ENCODE measurements at places on chromosomes 3 and 15. TPM values are rescaled to one million over a fixed set of nuclear protein-coding genes. Genes with fewer than 3 reads are reported as not detected.

DNA sequence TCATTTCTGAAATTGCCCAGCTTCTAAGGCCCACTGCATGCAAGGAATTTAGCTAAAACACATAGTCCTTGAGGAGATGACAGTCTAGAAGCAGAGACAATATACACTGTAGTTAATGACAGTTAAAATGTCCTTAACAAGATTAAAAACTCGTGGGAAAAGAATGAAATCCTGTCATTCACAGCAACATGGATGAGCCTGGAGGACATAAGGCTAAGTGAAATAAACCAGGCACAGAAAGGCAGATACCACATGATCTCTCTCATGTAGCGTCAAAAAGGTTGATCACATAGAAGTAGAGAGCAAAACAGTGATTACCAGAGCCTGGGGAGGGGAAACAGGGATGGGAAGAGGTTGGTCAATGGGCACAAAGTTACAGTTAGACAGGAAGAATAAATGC is 36.3 kb upstream of the GOLGA8J start:
- no peak for DNase-seq
- H3K4me1 ChIP-seq, result no peaks in the 10 kb centered on the region
- H3K27ac ChIP-seq, result no peak overlapping the region
- H3K4me3 ChIP-seq, result no peak overlapping the region

GRCh38 chr3:13569641-13570390 is 20.9 kb downstream of the FBLN2 start:
- no peak overlapping the region for H3K4me3 ChIP-seq
- no peaks in the 10 kb centered on the region for H3K36me3 ChIP-seq
- DNase-seq, result no peak
- no peaks in the 10 kb centered on the region for H3K27me3 ChIP-seq

- peaks cover 23% of the 10 kb centered on the region for H3K4me1 ChIP-seq
- no peak overlapping the region for H3K4me3 ChIP-seq
- H3K27me3 ChIP-seq, result no peaks in the 10 kb centered on the region
- no peak for DNase-seq
Measured at GRCh38 chr3:41324156-41324475, 124.8 kb downstream of the CTNNB1 start.

GRCh38 chr15:95709959-95710695 is 620.4 kb upstream of the NR2F2 start:
- H3K4me3 ChIP-seq, result no peak overlapping the region
- no peaks in the 10 kb centered on the region for H3K27me3 ChIP-seq
- H3K27ac ChIP-seq, result no peak overlapping the region
- H3K36me3 ChIP-seq, result no peaks in the 10 kb centered on the region
- no peaks in the 10 kb centered on the region for H3K4me1 ChIP-seq

DNA sequence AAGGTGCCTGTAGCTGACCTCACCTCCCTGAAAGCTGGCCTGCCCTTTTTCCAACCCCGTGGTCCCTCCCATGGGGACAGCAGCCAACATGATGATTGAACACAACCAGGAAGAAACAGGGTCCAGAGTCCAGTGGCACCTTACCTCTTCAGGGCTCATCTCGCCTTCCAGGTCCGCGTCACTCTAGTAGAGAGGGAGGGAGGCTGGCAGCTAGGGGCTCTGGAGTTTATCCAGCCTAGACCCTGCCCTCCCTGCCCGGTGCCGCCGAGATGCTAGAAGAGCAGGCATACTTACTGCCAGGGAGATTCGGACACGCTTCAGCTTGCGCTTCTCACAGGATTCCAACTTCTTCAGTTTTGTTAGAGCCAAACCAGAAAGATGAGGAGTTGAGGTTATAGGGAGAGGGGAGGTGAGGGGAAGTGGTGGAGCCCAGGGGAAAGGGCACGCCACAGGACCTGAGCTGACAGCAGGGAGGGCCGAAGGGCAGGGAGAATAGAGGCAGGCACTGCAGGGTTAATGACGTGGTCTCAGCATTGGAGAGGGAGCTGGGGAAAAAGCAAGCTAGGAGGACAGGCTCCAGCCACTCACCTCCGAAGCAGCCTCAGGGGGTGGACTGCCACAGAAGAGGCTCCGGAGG is 9.1 kb downstream of the CLCN2 start:
- no peaks in the 10 kb centered on the region for H3K27me3 ChIP-seq
- H3K27ac ChIP-seq, result no peak overlapping the region
- H3K4me3 ChIP-seq, result no peak overlapping the region
- no peak for DNase-seq
- H3K4me1 ChIP-seq, result no peaks in the 10 kb centered on the region
- H3K36me3 ChIP-seq, result peaks cover 1% of the 10 kb centered on the region

DNA sequence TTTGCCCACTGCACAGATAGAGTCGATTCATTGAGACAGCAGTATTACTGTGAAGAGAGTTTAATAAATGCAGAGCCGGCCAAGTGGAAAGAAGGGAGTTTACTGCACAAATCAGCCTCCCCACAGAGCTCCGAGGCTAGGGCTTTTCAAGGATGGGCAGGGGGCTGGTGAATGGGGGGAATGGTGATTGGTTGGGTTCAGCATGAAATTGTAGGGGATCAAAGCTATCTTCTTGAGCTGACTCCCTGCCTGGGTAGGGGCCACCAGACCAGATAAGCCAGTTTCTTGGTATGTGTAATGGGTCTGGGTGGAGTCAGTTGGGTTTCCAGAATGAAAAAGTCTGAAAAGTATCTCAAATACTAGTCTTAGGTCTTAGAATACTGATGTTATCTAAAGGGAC is 66.6 kb downstream of the SYNPR start:
- H3K4me1 ChIP-seq, result no peaks in the 10 kb centered on the region
- no peak overlapping the region for H3K4me3 ChIP-seq
- no peak for DNase-seq
- no peak overlapping the region for H3K27ac ChIP-seq
- H3K36me3 ChIP-seq, result no peaks in the 10 kb centered on the region

- H3K4me3 ChIP-seq, result no peak overlapping the region
- no peak for DNase-seq
Measured at GRCh38 chr3:183854318-183855035, 29.1 kb upstream of the MAP6D1 start.

DNA sequence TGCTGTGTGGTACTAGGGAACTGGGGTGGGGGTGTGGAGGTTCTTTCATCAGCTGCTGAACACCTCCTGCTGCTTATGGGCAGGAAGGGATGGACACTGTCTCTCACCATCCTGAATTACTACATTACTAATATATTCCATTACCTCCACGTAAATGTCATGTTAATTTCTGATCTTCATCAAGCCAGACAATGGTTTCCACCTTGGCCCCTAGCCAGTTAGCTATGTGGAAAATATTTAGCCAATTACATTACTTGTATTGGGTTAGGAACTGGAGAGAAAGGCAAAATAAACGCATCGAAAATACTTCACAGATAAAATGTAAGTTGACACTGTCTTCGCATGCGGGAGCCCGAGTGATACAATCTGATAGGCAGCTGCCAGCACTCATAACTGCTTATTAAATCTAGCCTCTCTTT is 95.1 kb downstream of the FOXP1 start:
- no peaks in the 10 kb centered on the region for H3K36me3 ChIP-seq
- H3K4me3 ChIP-seq, result no peak overlapping the region
- H3K4me1 ChIP-seq, result no peaks in the 10 kb centered on the region
- no peak overlapping the region for H3K27ac ChIP-seq

DNA sequence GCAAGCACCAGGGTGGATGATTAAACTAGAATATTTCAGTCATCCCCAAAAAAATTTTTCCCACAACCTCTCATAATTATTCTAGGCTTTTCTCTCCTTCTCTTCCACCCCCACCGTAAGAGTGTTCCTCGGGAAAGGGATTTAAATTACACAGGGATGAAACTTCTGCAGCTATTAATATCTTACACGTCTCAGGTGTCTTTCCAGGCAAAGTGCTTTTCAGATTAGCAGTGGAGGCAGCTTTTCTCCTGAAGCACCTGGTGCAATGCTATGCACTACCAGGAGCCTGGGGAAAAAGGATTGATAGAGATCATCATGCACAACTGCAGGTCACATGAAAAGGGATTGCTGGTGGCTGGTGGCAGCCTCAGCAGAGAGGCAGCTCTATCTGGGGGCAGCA is 250.4 kb downstream of the NTRK3 start:
- no peak overlapping the region for H3K27ac ChIP-seq
- no peaks in the 10 kb centered on the region for H3K4me1 ChIP-seq
- DNase-seq, result no peak
- no peak overlapping the region for H3K4me3 ChIP-seq
- no peaks in the 10 kb centered on the region for H3K27me3 ChIP-seq
- no peaks in the 10 kb centered on the region for H3K36me3 ChIP-seq

DNA sequence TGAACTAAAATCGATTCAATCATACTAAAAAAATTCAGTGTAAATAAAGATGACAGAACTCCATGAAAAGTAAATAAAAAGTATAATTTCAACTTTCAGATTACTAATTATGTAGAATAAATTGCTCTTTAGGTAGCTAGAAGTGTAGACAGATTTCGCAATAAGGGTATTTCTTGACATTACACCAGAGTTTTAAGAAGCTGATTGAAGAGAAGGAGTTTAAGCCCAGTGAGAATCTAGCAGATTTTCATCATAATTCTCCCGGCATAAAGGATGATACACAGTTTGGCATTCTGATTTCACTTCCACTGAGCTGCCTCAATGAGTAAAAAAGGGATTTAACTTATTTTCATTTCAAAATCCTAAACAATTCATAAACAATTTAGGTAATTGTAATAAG is 259.2 kb downstream of the NEK10 start:
- no peak overlapping the region for H3K4me3 ChIP-seq
- no peaks in the 10 kb centered on the region for H3K36me3 ChIP-seq
- no peaks in the 10 kb centered on the region for H3K27me3 ChIP-seq
- no peak for DNase-seq
- no peaks in the 10 kb centered on the region for H3K4me1 ChIP-seq

DNA sequence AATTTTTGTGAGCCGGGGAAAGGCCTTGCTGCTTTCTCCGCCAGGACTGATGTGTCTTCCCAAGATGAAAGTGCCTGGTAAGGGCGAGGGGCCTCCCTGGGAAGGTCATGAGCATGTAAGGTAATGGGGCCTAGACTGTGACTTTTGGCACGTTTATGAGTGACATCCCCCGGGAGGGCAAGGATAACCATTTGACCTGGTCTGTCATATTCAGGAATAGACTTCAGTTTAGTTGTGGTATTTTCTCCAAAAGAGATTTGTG is 631 bp upstream of the CNBP start:
- H3K27ac ChIP-seq, result peak overlapping the region; percentile 94
- no peaks in the 10 kb centered on the region for H3K27me3 ChIP-seq
- peak overlapping the region; percentile 81 for H3K4me3 ChIP-seq
- peak; percentile 33 for DNase-seq

DNA sequence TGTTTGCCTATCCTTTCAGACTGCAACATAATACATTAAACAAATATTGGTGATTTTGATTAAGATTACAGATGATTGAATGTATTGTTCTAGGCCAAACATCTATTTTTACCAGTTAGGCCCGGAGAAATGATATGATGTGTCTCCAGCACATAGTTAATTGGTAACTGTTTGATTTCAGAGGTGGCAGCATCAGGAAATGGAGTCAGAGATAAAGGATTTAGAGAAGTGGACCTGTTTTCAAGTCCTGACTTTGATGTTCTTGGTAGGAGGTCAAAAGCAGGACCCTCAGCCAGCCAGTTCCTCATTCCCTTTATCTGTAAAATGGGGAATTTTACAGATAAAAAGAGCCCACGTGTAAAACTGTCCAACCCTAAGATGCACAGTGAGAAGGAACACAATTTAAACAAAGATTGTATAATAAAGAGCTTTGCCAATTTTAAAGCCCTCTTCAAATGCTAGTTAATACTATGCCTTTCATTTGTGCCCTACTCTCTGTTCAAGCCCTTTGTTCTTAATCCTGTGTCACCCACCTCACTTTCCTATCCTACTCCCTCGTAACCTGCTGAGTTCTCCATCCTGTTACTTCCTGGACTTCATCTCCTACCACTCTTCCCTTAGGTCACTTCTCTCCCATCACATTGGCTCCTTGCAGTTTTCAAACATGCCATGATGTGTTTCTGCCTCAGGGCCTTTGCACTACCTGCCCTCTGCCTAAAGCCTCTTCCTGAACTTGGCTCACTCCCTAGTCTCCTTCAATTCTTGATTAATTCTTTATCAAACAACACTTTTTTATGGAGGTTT is 2.5 kb downstream of the TMEM212 start:
- DNase-seq, result no peak
- H3K27ac ChIP-seq, result peak overlapping the region; percentile 65
- no peak overlapping the region for H3K4me3 ChIP-seq
- peaks cover 22% of the 10 kb centered on the region for H3K4me1 ChIP-seq

DNA sequence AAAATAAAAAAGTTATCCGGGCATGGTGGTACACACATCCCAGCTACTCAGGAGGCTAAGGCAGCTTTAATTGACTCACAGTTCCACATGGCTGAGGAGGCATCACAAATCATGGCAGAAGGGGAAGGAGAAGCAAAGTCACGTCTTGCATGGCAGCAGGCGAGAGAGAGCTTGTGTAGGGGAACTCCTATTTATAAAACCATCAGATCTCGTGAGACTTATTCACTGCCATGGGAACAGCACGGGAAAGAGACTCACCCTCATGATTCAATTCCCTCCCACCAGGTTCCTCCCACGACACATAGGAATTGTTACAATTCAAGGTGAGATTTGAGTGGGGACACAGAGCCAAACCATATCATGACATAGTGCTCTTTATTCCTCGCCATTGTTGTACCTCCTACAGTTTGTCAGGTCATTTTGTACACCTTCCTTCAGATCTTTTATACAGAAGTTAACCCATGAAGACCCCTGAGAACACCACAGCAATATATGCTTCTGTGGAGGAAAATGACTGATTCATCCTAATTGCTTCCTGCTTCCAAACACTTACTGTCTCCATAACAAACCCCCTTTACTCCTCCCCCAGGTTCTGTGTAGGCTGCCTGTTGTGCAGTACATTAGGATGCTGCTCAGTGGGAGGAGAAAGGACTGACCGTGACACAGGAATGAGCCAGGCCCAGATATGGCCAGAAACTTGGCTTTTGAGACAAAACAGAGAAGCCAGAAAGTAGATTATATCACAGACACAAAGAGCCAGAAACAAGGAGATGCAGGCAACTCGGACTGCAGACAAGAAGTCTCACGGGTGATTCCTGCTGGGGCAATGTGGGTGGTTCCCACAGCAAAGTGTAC is 67.9 kb upstream of the HEG1 start:
- H3K27me3 ChIP-seq, result no peaks in the 10 kb centered on the region
- no peak overlapping the region for H3K4me3 ChIP-seq
- H3K36me3 ChIP-seq, result no peaks in the 10 kb centered on the region
- no peak for DNase-seq

DNA sequence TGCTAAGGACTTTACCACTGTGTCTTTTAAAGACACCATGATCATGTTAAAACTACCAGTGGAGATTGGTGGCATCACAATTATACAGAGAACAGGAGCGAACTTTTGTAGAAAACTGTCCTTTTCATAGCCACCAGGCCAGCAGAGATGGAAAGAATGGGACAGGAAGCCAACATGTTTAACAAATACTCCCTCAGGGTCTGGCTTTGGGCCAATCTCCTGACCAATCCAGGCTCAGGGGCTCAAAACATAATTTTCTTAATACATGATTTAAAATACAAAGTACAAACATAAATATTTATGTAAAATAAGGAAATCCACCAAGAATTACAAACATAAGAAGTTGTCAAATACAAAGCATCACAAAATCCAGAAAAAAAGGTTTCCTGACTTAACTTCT is 266.0 kb downstream of the VPS13C start:
- no peaks in the 10 kb centered on the region for H3K36me3 ChIP-seq
- H3K4me3 ChIP-seq, result no peak overlapping the region
- H3K4me1 ChIP-seq, result no peaks in the 10 kb centered on the region
- no peaks in the 10 kb centered on the region for H3K27me3 ChIP-seq
- no peak overlapping the region for H3K27ac ChIP-seq
- DNase-seq, result no peak

Gene SPATA12
- 0.16 TPM for total RNA-seq

Gene ZCWPW2
- total RNA-seq, result 0.18 TPM

Gene SLC51A
- total RNA-seq, result not detected

Gene CEMIP
- total RNA-seq, result 0.07 TPM

Gene GOLGA8J
- not detected for total RNA-seq

Gene CMTM8
- 28.5 TPM for total RNA-seq

Gene SLC26A6
- total RNA-seq, result 54.7 TPM

Gene LYZL4
- not detected for total RNA-seq

Gene SIAH2
- total RNA-seq, result 31.8 TPM

Data from Caco-2 (cell line).